ENCODE measurements at places on chromosomes 7 and 10.

DNA sequence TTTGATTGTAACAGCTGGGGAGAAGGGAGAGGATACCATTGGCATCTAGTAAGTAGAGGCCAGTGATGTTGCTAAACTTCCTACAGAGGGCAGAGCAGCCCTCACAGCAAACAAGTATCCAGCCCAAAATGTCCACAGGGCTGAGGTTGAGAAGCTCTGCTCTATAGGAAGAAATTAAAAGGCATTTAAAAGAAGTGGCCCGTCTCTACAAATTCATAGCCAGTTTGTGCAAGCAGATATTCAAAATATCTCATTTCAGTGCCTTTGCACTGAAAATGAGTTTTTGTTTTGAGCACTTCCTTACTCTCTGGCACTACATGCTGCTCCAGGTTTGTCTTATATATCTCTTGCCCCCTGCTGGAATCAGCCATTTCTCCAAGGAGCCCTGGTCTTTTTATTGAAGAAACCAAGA, 330.0 kb downstream of the BBS9 start:
- DNase-seq, result peak; percentile 56

GRCh38 chr7:20083781-20084180, 133.4 kb downstream of the MACC1 start:
- DNase-seq, result peak; percentile 82

- no peak for DNase-seq
Observed at GRCh38 chr10:1364151-1364910, 308.1 kb downstream of the WDR37 start.

DNA sequence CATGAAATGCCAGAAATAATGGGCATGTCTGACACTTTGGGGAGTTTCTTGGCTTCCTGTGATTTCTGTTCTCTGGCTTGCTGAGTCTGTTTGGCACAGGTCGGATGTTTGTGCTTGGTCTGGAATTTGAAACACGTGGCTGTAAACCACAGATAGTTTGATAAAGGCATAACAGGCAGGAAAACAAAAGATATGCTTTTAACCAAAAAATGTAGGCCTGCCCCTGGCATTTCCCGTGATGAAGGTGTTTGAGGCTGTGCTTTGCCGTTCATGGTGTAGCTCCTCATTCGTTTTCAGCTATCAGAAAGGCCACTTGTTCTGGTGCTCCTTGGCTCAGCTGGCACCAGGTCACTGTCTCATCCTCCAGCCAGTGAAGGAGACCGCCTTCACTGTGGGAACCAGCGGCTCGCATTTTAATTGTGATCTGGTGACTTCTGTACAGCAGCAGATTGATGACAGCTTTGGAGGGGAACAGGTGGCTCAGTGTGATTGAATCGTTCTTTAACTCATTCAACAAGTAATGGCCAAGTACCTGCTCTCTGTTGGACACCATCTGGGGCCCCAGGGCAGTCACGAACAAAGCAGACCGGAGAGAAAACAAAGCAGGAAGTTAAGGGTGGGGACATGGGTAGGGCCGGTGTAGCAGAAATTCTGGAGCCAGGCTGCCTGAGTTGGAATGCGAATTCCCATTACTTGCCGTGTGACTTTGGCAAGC, 111.5 kb downstream of the CCNY start:
- no peak for DNase-seq

GRCh38 chr10:43598446-43598845, 7.8 kb upstream of the ZNF485 start:
- DNase-seq, result no peak

GRCh38 chr7:71251706-71252105, 119.8 kb downstream of the GALNT17 start:
- DNase-seq, result no peak

DNA sequence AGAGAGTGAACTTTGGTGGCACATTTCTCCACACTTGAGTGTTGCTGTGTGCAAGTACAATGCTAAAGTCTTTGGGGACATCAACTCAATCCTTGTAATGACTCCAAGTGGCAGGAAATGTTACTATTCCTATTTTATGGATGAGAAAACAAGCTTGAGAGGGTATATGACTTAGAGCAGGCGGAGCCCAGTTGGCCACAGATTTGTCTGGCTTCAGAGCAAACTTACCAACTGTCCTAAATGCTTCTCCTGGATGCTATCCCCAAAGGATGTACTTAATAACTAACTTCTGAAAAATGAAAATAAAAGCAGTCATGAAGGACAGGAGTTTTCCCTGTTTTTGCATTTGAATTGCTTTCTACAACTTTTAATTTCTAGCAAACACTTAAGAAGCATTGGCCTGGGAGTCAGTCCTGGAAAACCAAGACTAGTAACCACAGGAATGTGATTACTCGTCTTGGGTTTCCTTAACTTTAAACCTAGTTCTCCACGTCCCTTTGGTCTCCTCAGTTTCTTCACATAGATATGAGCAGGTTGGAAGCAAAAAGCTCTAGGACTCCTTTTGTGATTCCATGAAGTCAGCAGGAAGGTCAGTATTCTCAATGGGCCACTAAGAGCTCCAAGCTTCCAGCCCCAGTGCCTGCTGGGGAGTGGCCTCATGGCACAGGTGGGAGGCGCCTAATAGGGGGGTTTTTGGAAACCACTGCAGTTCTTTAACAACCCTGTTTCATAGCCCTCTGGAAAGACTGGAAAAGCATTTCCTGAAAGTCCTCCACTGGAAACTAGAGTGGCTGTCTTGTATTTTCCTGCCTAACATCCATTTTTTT, 140.8 kb downstream of the GLCCI1 start:
- DNase-seq, result no peak

- DNase-seq, result no peak
Observed at GRCh38 chr7:40918701-40919271, 784.0 kb downstream of the SUGCT start.

DNA sequence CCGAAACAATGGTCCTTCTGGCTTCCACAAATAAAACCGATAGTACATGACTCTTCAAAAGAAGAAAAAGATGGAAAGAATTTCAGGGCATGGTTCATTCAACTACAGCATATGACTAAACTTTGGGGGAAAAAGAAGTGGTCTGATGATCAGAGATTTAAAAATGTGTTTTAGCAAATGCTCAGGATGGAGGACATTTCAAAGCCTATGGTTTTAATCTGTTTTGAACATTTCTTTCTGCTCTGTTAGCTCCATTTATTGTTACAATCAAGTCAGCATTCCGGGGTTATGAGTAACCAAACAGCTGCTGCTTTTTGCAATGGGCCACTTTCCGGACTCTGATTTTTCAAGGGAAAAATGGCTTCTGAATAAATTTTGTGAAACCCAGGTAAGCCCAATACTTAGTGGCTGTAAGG, 142.4 kb downstream of the CUBN start:
- DNase-seq, result no peak

- DNase-seq, result no peak
Observed at GRCh38 chr7:42976371-42976770, 44.2 kb downstream of the MRPL32 start.

DNA sequence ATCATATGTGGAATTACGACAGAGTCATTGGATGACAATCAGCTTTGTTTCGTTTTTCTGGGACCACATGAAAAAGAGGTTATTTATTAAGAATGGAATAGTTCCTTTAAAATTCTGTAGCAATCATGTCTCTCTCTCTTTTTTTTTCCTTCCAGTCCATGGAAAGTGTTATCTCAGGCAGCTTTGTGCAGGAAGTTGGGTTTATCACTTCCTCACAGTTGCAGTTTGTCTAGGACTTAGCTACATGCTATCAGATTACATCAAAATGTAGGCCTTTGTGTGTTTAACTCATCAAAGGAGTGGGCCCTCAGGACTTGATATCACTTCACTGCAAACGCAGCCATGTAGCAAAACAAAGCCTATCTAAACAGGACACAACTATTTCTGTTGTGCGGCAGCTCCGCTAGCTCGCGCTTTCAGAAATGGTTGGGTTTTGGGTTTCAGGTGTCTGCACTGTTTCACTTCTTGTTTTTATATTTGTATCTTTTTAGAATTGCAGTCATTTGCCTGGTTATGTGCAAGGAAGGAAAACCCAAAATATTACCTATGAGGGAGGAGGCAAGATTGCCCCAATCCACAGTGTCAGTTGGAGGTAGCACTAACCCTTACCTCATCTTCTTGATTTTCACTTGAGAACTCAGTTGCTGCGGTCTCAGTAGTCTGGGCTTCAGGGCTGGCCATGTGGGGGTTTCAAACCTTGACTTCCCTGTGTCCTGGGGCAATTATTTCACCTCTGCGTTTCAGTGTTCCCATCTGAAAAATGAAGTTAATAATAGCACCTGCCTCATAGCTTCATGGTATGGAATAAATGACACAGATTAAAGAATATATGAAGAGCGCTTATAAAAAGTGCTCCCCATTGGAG, 66.7 kb downstream of the HHEX start:
- no peak for DNase-seq

- no peak for DNase-seq
Observed at GRCh38 chr7:284762-285722, 4.9 kb upstream of the FOXL3 start.

All from foreskin melanocyte (primary cell).